ENCODE measurements at places on chromosomes 5 and 9.

DNA sequence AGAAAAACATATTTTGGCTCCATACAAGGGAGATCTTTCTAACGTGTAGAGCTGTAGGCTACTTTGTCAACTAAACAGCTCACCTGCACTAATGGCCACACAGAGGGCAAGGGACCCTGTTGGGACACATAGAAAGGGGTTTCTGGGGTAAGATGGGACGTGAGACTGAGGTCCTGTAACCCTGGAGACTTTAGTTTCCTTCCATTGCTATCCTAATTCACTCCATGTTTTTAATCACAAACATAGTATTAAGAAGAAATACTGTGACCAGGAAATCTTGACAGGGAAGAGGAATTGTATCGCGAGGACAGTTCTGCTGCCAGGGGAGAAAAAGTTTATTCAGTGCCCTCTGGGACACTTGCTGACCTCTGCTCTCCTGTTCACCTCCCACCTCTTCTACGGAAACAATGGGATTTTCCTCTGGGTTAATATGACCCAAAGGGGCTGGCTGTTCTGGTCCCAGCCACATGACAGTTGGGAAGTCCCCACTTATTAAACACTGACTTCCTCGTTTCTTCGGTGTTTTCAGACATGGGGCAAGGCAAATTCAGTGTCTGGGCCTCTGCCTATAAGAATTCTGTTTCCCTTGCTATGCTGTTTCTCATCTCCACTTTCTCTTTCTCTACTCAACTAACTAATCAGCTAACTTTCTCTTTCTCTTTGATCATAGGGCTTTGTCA lies 106.9 kb upstream of the SEMA6A start:
- DNase-seq = no peak

DNA sequence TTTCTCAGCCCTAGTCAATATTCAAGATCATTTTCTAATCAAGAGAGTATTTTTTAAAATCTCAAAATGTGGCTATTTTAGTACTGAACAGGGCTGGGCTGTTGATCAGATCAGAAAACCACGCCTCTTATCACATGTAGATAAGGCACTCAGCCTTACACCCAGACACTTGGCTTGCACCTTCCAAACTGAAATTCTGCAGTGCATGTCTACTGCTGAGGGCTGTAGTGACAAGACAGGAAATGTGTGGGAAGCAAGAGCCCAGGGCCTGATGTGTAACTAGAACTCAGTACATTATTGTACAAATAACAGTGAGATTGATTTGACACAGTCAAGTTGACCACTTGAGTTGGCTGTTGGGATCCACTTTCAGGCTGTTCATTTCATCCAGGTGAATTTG lies 48.6 kb downstream of the UBE2QL1 start:
- no peak for DNase-seq

DNA sequence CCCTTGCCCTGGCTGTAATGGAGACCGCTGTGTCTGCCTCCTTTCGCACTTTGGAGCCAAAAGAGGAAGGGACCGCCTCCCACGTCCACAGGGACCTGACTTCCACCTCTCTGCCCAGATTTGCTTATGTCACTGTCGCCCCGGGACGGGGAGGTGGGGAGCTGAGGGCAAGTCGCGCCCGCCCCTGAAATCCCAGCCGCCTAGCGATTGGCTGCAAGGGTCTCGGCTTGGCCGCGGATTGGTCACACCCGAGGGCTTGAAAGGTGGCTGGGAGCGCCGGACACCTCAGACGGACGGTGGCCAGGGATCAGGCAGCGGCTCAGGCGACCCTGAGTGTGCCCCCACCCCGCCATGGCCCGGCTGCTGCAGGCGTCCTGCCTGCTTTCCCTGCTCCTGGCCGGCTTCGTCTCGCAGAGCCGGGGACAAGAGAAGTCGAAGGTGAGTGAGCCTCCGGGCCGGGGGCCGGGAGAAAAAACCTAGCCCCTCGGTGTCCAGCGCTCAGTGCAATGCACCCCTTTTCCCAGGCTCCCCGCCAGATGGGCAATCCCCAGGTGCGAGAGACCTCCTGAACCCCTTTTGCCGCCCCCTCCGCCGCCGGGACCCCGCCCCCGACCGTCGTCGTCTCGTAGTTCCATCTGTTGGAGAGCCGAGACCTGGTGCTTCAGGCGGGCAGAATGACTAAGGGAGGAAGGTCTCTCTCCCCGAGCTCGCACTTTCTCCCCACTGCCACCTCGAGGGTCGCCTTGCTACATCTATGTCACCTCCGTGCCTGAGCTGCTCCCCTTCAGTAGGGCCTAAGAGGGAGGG lies at the start of gene GPX3:
GPX3 (plus strand) TSS at position 288 of the 807 bp plus-strand sequence; CDS start at position 352, 64 bp downstream.
- no peak for DNase-seq

GRCh38 chr5:40446910-40447309 lies 232.8 kb upstream of the PTGER4 start:
- DNase-seq = no peak

GRCh38 chr9:18022642-18023041 lies 443.8 kb downstream of the SH3GL2 start:
- DNase-seq = no peak

GRCh38 chr5:62828742-62829603 lies 250.4 kb downstream of the LRRC70 start:
- DNase-seq = no peak

DNA sequence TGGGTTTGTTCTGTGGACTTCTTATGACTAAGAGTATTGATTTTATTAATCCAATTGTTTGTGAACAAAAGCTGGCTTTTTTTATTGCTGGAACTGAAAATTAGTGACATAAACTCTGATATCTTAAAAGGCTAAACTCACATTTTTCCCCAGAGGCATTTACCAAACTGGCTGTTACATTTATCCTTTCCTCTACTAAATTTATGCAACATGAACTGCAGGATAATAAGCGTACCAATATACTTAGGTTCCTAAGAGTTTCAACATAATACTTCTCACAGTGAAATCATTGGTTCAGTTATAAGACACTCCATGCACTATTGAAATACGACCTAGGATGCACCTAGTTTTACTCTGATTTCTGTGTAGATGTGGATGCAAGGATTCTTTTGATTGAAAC lies 560.8 kb upstream of the WWC1 start:
- no peak for DNase-seq

DNA sequence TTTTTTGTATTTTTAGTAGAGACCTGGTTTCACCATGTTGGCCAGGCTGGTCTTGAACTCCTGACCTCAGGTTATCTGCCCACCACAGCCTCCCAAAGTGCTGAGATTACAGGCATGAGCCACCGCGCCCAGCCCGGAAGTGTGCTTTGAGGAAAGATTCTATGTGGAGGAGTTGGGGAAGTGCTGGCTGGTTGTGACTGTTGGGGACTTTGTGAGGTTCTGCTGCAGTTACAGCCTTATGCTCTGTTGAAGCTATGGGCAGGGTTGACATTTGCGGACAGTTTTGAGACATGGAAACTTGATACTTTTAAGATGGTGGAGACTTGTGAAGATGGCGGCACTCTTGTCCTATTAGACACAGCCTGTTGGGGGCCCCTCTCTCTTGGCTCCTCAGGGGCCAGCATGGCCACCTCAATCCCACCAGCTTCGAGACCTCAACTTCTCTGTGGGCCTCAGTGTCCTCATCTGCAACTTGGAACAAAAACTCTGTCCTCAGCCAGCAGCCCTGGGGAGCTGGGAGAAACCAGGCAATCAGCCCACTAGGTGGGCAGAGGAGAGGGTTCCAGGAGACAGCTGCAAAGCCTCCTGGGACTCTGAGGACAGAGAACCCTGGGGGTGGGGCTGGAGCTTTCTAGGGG lies 24.9 kb downstream of the C9orf50 start:
- DNase-seq = no peak

GRCh38 chr9:99341686-99342085 lies 119.6 kb downstream of the SEC61B start:
- DNase-seq = no peak

GRCh38 chr5:151313357-151313756 lies 9.8 kb upstream of the SLC36A3 start:
- DNase-seq = no peak

All from AG09319 (cell line).